ENCODE measurements at places on chromosomes 6 and 20. TPM values are rescaled to one million over a fixed set of nuclear protein-coding genes. Genes with fewer than 3 reads are reported as not detected.

NFKBIL1 gene
- 23.5 TPM for total RNA-seq

GUCA1A gene
- total RNA-seq: 0.46 TPM

DUSP15 gene
- total RNA-seq: not detected

CTSA gene
- total RNA-seq: 108 TPM
